Stimulated activated CD4-positive, alpha-beta T cell treated with anti-CD3 and anti-CD28 coated beads, Interleukin-1b, Interleukin-23, amount 100 ng/mL, for 1 hour (primary cell): ENCODE measurements at places on chromosomes 2 and 18.

- DNase-seq, result no peak
These were observed 109.5 kb downstream of the CABYR start for GRCh38 chr18:24248359-24248758.

DNA sequence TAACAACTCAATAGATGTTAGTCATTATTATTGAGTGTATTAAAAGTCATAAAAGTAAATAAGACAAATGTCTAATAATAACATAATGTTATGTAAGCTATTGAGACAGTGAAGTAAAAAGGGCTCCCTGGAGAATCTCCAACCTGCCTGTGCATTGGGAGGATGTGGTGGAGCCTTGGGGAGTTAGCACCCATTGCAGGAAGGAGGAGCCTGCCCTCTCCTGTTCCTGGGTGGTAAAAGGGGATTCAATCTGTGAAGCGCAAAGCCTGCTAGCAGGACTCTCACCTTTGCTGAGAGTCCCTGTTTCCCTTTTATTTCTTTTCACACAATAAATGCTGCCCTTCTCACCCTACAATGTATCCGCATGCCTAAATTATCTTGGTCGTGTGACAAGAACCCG, 206.1 kb downstream of the RAB3GAP1 start:
- DNase-seq, result no peak

- no peak for DNase-seq
These were observed 535.7 kb upstream of the CHAC2 start for GRCh38 chr2:53231908-53232307.

DNA sequence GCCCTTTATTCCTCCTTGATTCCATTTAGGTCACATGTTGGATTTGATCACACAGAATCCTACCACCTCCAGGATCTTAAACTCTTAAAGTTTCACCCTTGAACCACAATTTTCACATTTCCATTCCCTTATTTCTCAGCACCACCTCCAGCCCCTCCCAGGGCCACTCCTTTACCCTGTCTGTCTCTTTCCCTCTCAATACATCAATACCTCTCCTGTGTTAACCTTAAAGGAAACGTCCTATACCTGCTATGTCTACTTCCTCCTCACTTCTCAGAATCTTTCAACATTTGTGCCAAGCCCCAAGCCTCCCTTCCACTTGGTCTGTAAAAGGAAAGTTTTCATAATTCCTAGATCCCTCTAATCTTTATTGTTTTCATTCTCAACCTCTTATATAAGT, 158.8 kb downstream of the BAZ2B start:
- no peak for DNase-seq

DNA sequence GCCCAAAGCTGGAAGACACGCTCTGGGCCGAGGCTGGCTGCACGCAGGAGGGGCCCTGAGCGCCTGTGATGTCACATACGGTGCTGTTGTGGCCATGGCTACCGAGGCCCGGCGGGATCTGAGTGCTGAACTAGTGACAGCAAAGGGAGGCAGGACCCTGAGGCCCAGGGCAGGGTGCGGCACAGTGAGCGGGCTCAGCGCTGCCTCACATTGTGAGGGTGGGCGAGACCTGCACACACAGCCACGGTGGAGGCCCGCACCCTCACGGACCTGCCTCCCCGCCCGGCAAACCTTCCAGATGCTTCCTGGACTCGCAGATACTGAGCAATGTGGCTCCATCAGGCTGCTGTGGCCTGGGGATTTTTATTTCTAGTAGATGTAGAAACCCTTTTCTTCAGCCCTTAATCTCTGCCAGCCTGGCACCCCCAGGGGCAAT, 133.8 kb upstream of the CTDP1 start:
- DNase-seq, result no peak

DNA sequence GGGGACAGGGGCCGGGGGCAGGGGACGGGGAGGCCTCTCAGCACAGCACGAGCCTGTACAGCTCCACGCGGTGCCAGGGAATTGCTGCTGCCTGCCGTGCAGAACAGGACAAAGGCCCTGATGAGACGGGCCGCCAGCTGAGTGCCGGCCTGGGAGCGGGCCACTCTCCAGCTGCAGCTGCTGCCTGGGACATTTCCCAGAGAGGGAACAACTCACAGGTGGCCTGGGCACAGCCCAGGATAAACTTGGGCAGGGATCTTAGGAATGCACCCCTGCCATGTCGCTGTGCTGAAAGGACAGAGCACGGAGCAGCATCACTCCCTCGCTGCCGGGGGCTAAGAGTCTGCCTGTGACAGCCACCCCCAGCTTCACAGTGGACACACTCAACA, 38.8 kb downstream of the CENPO start:
- DNase-seq, result no peak

DNA sequence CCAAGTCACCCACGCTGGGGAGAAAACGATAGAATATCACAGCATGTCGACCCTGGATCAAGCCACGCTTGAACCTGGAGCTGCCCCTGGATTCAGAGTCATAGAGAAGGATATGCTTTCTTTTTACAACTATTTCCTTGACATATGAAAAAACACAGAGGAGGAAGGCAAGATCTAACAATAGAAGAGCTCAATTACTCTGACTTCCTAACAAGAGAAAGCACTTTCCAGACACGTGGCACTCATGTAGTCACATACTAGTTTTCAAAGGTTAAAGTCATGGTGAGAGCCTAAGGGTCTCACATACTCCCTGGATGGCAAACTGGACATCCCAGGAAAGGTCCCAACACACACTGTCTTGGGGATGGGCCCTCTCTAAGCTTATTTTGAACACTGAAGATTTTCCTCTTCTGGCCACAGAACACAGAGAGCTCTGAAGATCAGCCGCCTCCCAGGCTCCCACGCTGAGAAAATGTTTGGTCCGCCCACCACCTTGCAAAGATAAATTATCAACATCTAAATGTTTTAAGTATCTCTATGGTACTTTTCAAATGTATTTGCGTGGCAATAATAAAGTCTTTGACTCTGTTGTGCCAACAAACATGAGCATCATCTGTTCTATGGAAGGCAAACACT, 4.9 kb downstream of the PXDN start:
- no peak for DNase-seq

DNA sequence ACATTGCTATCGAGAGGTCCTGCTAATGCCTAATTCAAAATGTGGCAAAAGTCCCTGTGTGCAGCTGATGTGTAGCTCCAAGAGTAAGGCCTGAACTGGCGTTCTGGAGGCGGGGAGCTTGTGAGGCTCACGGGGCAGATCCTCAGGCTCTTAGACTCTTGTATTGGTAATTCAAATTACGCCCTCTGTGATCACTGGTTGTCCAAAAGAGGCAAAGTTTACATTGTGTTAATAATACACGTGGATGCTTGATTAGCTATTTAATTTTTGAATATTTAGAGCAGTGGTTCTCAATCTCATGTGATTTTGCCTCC, 12.4 kb upstream of the CRYGA start:
- DNase-seq, result no peak

DNA sequence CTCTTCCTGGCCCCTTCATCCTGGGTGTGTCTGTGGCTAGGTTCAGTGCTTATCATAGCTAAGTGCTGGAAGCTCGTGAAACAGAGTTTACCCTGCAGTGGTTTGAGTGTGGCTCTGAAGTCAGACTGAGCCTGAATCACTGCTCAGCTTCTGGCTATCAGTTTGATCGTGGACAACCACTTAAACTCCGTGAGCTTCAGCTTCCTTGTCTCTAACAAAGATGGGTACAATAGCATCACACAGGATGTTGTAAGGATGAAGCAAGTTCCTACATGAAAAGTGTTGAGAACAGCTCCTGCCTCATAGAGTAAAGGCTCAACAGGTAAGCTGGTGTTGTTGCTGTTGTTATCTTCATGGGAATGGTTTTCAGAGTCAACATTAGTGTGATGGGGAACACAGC, 210.3 kb downstream of the CLIP4 start:
- DNase-seq, result no peak
